RWPE2 (cell line): ENCODE measurements at places on chromosomes 1 and 21.

DNA sequence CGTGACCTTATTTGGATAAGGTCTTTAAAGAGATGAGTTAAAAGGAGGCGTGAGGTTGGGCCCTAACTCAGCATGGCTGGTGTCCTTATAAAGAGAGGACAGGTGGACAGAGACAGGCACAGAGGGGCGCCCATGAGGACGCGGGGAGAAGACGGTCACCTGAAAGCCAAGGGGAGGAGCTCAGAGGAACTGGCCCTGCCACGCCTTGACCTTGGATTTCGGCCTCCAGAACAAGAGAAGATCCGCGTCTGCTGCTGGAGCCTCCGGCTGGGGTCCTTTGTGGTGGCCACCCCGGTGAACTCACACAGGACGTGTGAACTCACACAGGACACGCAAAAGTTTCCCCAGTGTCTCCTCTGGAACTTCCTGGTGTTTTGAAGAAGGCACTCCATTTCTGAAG is 122.7 kb downstream of the SIK1 start:
- peak; percentile 32 for DNase-seq

GRCh38 chr1:19750101-19750881 is 49.4 kb downstream of the TMCO4 start:
- no peak for DNase-seq

DNA sequence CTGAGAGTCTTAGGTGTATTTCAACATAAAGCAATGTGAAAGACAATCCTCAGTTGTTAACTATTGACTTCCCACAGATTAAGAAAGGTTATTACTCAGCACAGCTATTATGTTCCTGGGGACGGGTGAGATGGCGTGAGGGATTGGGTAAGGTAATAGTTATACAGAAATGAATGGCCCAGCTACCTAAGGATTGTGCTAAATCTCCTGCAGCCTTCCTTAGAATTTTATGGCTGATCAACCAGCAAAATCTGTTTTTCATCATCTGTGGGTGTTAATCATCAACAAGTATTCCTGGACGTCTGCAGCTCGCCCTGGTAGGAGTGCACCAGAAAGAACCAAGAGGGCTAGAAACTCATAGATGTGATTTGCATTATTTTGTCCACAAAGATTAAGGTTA is 146.0 kb upstream of the IVNS1ABP start:
- DNase-seq = no peak

- no peak for DNase-seq
Observed at GRCh38 chr1:205497351-205497750, 7.1 kb upstream of the CDK18 start.

- DNase-seq = no peak
Observed at GRCh38 chr1:219931033-219931432, 2.7 kb upstream of the SLC30A10 start.

- no peak for DNase-seq
Observed at GRCh38 chr1:41476807-41477361, 7.6 kb downstream of the EDN2 start.

DNA sequence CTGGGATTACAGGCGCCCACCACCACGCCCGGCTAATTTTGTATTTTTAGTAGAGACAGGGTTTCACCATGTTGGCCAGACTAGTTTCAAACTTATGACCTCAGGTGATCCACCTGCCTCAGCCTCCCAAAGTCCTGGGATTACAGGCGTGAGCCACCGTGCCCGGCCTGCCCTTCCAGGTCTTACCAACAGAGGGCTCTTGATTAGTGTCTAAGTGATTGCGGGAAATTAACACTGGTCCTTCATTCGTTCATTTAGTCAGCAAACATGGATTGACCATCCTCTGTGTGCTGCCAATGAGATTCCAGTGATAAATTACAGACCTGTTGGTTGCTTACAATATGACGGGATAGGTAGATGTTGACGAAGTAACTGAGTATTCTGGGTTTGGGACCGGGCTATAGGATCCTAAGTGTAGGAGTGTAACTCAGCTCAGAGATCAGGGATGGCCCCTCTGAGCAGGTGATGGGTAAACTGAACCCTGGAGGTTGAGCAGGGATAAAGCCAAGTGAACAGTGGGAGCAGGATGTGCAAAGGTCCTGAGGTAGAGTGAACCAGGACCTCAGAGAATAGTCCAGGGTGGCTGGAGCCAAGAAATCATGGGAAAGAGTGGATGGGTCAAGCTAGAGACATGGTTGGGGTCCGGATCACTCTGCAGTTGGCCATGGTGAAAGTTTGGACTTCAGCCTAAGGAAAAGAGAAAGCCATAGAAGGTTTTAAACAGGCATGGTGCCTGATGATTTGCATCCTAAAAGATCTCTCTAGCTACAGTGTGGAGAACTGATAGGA is 171.2 kb downstream of the KAZN start:
- DNase-seq = no peak

- DNase-seq = peak; percentile 86
Observed at GRCh38 chr1:25232027-25232865, at the start of gene SYF2. Gene SYF2, minus strand, starts transcription at chr1:25232502. Its CDS starts 35 bp downstream, at chr1:25232467.

DNA sequence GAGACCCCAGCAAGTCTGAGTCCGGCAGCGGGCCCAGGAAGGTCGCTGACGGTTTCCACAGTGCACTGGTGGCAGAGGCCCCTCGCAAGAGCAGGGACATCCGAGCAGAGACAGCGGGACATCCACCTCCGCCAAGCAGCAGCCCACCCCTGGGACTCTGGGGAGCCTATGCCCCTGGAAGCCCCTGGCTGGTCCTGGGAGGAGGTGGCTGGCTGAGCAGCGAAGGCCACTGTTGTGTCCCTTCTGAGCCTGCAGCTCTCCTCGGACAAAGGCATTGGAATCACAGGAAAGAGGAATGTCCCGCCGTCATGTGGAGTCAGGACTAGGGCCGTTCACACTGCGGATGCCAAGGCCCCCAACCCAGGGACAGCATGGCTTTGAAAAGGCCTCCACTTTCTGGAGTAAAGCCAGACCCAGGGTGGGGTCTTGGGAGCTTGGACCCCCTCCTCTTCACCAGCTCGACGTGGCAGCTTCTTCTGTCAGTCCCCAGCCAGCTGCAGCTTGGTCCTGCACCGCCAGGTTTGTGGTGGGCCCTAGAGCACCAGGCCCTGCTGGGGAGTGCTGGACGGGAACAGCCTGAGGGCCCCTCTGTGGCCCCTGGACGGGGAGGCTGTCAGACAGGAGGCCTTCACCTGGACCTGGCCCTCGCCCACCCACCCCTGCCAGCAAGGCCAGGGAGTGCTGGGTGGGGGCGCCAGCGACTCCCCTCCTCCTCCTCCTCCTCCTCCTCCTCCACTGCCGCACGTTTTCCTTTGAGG is 1.4 kb downstream of the MEGF6 start:
- DNase-seq = no peak

GRCh38 chr1:19980314-19980713 is 896 bp upstream of the PLA2G2A start:
- DNase-seq = no peak

- DNase-seq = no peak
Observed at GRCh38 chr1:201393076-201393475, 6.0 kb downstream of the LAD1 start.

DNA sequence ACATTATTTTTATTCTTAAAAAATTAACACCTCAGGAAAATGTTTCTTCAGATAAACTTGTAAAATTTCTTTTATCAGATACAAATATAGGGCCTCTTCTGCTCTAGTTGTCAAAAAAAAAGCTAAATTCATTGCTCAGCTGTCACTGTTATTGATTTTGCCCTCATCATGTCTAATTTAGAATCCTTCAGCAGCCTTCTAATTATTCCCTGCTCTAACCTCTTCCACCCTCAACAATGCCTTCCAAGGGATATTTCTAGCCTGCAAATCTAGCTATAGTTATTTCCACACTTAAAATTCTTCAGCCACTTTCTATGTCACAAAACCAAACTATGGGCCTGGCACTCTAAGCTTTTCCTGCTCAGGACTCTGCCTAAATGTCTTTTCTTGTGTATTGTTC is 25.2 kb downstream of the PDE4B start:
- no peak for DNase-seq

DNA sequence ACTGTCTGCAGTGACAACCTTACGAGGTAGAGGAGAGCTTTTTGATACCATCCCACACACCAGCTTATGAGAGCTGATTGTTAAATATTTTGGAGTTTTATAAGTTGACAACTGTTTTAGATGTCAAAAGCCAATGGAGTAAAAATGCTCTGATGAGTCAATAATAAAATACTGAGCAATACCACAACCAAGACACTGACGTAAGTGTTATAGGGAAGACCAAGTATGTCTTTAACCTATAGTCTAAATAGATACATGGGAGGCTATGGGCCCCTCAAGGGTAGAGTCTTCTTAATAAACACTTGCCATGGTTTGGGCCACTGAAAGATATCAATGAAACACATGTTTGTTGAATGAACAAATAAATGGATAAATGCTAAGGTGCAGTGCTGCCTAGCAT is 49.2 kb downstream of the DUSP10 start:
- no peak for DNase-seq

DNA sequence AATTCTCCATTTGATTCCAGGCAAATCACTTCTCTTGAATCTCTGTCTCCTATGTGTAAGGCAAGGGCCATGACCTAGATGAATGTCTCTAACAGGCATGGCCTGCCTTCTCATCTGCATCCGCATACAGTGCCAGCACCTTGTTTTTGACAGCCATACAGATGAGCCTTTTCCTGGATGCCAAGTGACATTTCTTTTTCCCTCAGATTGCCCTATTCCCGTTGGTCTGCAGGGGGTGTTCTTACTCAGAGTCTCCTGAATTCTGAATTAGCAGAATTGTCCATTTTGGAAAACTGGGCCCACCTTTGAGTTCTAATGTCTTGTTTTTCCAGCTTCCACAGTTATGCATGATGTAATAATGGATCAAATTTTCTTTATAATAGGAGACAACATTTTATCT is 88.0 kb upstream of the ADAR start:
- DNase-seq = no peak

DNA sequence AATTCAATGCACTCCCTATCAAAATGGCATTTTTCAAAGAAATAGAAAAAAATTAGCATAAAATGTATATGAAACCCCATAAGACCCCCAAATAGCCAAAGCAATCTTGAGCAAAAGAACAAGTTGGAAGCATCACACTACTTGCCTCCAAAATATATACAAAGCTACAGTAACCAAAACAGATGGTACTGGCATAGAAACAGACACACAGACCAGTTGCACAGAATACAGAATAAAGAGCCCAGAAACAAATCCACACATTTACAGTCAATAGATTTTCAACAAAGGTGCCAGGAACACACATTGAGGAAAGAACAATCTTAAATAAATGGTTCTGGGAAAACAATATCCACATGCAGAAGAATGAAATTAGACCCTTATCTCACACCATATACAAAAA is 350.8 kb downstream of the DSCAM start:
- no peak for DNase-seq

DNA sequence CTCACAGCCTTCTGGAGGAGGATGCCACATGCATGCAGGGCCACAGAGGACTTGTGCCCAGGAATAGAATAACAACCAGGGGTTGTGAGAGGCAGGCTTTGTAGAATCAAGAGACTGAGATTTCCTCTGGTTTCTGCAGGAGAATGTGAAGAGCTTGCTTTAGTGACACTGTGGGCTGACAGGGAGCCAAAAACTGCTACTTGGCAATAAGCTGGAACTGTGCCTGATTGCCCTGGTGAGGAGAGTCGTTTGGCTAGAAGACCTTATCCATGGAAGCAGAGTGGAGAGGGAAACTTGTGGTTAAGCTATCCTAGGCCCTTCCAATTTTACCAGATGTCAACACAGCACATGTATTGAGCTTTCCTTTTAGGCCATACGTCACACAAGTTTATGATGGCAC is 902.1 kb downstream of the MRPL39 start:
- no peak for DNase-seq
